ENCODE measurements at places on chromosomes 13 and 19.

DNA sequence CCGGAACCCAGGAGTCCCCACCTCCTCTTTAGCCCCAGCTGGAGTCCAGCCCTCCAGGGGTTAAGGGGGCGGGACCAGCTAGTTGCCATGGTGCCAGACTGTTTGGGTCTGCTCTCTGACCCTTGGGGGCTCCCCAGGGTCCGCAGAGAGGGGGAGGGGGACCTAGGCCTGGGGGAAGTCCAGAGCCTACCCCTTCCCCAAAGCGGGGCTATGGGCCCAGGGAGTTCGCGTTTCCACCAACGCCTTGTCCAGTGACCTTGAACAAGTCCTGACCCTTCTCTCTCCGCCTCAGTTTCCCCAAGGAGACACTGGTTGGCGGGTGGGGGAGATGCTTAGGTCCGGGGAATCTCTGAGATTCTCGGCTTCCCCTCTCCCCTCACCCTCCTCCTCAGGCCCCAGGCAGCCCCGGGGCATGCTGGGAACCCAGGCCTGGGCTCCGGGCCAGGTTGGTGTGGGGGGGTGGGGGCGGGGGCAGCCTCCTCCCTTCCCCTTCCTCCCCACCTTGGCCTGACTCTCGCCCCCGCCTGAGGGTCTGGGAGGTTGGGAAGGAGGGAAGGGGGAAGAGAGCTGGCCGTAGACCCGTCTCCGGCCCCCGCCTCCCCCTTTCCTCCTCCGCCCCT is 2.6 kb upstream of the SPACA6 start:
- no peak for DNase-seq

DNA sequence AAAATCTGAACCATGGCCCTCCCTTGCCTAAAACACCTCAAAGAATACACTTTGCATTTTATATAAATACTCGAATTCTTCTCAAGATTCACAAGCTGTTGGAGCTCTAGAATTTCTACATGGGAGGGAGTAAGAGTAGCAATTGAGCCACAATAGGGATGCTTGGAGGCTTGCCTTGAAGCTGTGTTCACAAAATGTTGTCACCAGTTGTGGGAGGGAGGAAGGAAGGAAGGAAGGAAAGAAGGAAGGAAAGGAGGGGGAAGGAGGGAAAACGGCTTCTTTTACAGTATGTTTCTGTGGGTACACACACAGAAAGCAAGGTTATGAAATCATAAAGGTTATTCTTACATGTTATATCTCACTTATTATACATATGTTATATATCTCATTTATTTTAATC is 128.6 kb upstream of the PEG3 start:
- DNase-seq = no peak

- DNase-seq = no peak
Observed at GRCh38 chr13:30443957-30444404, 21.7 kb downstream of the UBE2L5 start.

DNA sequence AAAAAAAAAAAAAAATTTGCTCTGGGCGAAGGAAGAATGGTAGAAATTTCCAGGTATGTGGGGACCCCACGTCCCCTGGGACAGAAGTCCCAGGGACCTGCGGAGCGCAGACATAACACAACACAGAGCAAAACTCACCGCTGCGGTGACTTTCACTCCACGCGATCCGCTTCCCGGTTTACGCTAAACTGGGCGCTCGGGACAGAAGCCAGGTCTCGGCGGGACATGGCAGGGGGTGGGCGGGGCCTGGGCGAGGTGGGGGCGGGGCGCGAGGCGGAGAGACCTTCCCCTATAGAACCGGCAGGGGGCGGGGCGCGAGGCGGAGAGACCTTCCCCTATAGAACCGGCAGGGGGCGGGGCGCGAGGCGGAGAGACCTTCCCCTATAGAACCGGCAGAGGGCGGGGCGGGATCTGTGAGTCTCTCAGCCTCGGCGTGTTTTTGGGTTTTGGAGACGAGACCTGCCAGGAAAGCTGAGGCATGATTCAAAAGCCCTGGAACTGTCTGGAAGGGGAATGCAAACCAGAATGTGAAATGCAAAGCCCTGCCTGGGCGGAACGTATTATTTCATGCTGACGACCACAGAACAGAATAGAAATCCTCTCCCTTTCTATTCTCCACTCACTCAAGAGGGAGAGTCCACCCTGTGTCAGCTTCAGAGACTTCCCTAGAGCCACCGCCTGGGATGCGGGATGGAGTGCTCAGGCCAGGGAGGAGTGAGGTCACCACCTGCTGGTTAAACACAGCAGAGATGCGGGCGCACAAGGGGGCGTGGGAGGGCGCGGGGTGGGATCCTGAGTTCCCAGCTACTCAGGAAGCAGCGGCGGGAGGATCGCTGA is 20.2 kb upstream of the ERVV-1 start:
- DNase-seq = no peak

DNA sequence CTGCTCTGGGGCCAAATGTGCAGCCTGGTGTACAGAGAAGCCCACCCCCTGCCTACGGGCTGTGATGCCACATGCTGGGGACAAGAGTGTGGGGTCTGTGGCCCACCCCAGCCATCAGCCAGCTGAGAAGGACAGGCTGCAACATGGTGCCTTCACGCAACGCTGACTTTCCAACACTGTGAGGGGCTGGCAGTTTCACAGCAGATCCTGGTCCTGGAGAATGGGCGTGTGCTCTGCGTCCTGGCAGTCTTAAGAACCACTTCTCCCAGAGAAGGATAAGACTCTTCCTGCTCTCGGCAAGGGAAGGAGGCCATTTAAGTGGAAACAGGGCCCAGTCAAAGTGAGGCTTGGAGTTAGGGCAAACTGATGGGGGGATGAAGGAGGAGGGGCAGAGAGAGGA is 4.6 kb downstream of the LRRC4B start:
- no peak for DNase-seq

GRCh38 chr13:76038920-76039716 is 403.0 kb downstream of the LMO7 start:
- no peak for DNase-seq

DNA sequence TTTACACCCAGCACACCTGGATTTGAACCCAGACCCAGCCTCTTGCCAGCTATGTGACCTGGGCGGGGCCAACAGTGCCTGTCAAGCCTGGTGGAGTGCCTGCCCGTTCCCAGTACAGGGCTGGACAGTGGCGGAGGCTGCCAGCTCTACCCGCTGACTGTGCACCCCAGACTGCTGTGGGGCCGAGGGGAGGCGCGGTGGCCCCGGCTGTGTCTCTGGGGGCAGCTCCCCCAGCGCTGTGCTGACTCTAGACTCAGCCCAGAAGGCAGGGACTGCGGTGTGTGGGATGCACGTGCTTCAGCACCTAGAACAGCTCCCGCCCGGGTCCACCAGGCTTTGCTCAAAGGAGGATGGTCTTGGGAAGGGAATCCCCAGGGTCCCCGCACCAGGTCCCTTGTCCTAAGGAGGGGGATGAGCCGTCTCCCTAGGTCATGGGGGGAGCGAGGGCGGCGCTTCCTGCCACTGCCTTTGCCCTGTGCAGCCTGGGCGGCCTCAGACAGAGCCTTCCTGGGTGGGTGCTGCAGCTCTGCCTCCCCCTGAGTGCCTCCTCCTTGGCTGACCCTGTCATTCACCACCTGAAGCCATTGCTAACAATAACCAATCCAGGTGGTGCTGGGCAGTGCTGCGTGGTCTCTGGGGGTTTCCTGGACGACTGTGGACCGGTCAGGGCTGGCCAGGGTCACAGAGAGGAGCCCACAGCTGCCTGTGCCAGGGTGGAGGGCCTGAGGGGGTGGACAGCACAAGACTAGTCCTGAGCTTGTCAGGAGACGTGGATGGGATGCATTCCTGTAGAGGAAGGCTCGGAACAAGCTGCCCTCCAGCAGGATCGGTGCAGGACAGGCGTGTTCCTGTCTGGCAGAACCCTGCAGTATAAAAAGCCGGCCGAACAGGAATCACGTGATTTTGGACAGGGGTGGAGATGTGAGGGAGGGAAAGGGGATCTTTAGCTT is 18.6 kb downstream of the TMEM255B start:
- no peak for DNase-seq

- no peak for DNase-seq
Observed at GRCh38 chr19:7415163-7415856, 66.6 kb downstream of the ARHGEF18 start.

GRCh38 chr13:99655351-99656091 is 154.2 kb downstream of the TM9SF2 start:
- DNase-seq = peak; percentile 99

DNA sequence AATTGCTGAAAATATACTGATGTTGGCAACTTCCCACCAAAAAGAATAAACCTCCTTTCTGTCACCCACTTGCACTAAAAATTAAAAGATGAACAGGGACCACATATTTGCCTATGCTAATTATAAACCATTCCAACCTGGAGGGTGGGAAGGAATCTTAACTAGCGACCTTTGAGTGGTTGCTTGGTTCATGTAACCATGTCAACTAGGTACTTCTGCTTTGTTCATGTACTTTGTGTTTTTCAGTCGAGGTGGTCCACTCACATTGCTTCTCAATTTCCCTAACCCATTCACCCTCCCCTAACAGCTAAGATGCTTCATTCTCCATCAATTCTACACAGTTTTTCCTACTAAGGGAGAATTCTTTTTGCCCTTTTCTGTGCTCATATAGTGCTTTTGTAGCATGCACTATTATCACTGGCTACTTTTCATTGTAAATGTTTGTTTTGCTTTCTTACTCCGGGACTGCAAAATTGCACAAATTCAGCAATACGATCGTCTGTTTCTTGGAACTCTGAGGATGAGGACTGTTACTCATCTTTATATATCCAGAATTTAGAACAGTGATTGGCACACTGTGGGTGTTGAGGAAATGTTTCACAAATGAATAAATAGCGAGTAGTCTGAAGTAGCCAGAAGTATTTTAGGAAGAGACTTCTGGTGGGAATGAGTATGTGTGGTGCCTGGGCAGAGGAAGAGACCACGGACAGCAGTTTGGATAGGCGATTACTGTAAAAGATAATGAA is 187.5 kb downstream of the GPC6 start:
- DNase-seq = no peak

DNA sequence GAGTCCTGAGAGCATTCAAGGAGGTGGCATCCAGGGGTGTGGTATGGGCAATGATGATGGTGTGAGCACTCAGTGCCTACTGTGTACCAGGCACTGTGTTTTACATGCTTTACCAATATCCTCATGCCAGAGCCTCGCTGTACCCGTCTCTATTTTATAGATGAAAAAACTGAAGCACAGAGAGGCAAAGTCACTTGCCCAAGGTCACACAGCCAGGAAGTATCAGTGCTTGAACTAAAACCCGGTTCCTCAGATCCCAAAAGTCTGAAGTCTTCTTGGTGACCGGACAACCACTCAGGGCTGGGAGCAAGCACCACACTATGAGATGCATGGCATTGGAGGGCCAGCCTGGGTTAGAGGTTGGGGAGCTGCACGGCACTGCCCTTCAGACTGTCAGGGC is 84.1 kb downstream of the CHST8 start:
- no peak for DNase-seq

GRCh38 chr19:19750842-19751790 is 18.2 kb upstream of the ZNF14 start:
- no peak for DNase-seq

DNA sequence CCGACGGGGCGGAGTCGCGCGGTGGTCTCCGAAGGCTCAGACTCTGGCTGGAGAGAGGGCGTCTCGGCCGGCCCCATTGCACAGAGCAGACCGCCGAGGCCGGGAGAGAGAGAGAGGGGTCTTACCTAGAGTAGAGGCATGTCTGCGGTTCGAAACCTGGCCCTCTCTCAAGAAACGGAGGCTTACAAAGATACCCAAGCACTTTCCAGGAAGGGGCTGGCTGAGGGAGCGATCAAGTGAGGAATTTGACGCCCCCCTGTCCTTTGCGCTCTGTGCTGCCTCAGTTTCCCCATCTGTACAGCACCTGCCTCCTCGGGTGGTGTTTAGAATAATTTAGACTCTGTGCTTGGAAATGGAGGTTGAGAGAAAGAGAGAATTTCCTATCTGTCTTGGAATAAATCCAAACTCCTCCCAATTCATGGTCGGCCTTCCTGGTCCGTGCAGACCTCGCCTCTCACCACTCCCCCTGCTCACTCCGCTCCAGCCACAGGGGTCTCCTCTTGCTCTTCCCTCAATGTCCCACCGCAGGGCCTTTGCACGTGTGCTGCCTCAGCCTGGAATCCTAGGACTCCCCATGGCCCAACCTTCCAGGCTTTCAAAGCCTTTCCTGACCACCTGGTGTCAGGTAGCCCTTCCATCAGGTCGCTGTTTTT is 658 bp upstream of the ISOC2 start:
- DNase-seq = no peak

DNA sequence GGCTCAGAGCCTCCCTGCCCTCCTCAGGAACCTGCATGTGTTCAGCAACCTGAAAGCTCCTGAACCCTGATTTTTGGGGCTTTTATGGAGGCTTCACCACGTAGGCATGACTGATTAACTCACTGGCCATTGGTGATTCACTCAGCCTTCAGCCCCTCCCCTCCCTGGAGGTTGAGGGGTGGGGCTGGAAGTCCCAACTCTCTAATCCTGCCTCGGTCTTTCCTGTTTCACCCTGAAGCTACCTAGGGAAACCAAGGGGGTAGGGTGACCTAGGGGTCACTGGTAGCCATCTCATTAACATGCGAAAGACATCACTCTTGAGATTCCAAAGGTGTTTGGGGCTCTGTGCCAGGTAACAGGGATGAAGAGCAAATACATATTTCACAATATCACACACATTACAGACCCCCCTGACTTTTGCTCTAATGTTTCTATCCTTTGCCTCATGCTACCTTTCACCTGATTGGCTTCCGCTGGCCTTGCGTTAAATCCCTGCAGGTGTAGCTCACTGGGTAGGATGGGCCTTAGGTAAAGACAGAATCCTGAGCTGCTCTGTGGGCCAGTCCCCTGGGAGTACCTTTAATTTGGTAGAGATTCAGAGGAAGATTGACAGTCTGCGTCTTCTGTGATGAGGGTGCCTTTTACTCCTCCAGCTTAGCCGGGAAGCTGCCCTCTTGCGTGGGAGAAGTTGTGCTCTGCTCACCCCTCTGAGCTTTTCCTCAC is 260.6 kb downstream of the ATP8A2 start:
- DNase-seq = no peak

DNA sequence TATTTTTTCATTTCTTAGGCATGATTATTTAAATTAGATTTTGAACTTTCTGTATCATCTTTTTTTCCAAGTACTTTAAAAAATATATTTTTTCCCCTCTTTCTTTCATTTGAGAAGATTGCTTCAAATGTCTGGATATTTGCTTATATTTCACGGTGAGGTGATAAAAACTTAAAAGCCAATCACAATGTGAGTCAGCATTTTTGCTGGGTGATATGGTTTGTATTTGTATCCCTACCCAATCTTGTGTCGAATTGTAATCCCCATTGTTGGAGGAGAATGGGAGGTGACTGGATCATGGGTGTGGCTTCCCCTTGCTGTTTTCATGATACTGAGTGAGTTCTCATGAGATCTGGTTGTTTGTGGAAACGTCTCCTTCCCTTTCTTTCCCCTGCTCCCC is 320.5 kb downstream of the OXGR1 start:
- DNase-seq = no peak
